ENCODE measurements at places on chromosomes 3 and 15. TPM values are rescaled to one million over a fixed set of nuclear protein-coding genes. Genes with fewer than 3 reads are reported as not detected.

GRCh38 chr3:115595611-115596275, 27.6 kb upstream of the GAP43 start:
- DNase-seq = no peak

DNA sequence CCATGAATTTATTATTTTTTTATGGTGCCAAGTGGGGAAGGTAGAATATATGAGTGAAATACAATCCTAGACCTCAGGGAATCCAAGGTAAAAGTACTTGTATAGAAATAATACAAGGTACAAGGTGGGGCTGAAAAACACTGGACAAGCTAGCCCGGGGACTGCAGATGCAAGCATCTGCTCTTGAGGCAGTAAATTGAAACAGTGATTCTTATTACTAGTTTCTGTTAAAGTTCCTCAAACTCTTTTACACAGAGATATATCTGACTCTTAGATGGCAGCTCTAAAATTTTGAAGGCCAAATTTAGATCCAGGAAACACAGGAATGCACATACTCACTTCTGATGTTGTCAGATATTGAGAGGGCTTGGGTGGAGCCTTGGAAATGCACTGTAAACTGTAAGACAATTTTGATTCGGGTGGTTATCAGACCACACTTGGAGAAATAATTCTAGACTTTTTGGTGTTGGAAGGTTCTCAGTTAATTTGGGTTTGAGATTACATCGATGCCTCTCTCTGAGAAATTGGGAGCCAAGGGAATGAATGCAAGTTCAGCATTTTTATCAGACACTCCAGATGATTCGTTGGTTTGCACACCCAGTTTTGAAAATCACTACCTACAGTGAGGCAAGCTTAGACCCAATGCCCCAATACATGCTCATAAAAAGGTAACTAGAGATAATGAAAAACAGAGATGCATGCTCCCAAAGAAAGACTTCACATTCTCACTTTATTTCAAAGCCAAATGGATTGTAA, 7.3 kb downstream of the TP63 start:
- no peak for DNase-seq

DNA sequence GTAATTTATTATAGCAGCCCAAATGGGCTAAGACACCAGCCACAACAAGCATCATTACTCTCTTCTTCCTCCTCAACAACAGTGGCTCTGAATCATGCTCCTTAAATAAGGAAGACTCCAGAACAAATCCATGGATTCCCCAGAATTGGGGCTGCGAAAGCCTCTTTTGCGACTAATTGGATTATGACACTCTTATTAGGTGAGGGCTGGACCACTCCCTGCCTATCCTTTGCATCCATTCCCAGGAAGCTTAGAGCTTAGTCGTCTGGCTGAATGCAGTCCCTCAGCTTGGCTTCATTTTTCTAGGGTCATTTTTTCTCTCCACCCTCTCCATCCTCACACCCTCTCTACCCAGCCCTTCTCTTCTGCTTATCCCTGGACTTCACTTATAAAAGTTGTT, 227.7 kb downstream of the ZNF621 start:
- DNase-seq = no peak

- DNase-seq = no peak
Measured at GRCh38 chr3:176193032-176193730, 1004.1 kb downstream of the TBL1XR1 start.

GRAMD2A gene
- total RNA-seq = not detected

- no peak for DNase-seq
Measured at GRCh38 chr3:90080988-90081387, 973.6 kb downstream of the EPHA3 start.

EFL1 gene
- total RNA-seq = 21.6 TPM

IGSF11 gene
- total RNA-seq = not detected

DNA sequence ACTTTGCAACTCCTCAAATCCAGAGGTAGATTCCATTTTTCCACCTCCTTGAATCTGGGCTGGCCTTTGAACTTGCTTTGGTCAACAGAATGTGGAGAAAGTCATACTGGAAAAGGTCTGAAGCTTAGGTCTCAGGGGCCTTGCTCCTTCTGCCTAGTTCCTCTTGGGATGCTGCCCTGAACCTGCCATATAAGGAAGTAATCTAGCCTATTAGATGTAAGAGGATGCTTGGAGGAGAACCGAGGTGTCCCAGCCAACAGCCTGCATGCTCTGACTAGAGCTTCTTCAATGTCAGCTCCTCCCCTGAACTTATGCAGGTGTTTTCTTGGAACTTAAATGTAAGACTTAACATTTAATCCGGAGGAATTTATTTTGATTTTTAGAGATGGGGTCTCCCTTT, 2.0 kb upstream of the TMED3 start:
- DNase-seq = no peak

NR2E3 gene
- not detected for total RNA-seq

MINAR1 gene
- total RNA-seq = 0.45 TPM

DNA sequence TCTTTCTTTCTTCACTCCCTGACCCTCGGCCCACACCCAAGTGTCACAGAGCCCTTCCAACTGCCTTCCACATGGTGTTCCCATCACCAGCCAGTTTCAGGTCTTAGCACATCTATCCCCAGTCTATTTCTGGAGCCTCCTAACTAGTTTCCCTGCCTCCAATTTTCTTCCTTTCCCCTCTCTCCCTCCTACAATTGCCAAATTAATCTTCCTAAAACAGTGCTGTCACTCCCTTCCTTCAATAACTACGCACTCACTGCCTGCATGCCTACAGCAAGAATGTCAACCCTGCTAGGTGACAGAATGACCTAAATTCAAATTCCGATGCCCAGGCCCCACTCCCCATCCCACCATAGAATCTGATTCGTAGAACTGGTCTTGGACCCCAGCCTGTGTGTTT, 36.1 kb upstream of the CA12 start:
- no peak for DNase-seq

CTXND1 gene
- total RNA-seq = not detected

DNA sequence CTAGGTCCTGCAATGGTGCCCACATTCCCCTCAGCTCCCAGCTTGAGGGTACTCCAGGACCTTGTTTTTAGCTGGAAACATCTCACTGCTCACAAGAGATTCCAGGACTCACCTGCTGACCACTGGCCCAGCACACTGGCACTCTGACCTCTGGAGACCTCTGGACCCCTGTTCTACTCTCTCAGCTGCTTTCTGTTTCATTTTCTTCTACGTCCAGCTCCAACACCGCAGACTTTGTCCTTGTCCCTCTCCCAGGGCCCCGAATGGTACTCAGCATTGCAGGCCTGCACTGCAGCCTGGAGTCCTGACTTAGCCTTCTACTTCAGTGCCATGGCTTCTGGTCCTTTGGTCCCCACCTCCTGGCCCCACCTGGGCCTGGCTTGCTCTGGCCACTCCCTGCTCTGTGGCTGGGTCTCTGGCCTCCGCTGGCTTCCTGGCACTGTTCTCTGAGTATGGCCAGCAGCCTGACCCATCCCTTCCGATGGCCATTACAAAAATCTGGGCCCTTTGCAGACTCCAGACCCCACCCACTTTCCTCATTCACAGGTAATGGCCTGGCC, 27.9 kb downstream of the KY start:
- DNase-seq = peak; percentile 60

DNA sequence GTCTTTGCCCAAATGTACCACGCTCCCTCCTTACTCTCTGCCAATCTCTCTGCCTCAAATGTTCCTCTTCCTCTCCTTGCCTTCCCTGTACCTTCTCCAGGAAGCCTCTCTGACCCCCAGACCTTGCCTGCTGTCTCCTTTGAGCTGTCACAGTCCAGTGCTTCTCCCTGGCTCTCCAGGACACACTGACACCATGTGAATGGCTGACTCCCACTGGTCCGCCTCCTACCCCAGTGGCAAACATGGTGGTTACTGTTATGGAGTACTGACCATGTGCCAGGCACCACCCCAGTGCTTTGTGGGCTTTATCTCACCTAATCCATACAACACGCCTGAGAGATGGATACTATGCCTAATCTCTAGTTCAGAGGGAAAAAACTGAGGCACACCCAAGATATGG, 141.9 kb downstream of the TPRA1 start:
- DNase-seq = peak; percentile 45

- no peak for DNase-seq
Measured at GRCh38 chr3:41498847-41499246, 299.5 kb downstream of the CTNNB1 start.

LAMB2 gene
- 310 TPM for total RNA-seq

DNA sequence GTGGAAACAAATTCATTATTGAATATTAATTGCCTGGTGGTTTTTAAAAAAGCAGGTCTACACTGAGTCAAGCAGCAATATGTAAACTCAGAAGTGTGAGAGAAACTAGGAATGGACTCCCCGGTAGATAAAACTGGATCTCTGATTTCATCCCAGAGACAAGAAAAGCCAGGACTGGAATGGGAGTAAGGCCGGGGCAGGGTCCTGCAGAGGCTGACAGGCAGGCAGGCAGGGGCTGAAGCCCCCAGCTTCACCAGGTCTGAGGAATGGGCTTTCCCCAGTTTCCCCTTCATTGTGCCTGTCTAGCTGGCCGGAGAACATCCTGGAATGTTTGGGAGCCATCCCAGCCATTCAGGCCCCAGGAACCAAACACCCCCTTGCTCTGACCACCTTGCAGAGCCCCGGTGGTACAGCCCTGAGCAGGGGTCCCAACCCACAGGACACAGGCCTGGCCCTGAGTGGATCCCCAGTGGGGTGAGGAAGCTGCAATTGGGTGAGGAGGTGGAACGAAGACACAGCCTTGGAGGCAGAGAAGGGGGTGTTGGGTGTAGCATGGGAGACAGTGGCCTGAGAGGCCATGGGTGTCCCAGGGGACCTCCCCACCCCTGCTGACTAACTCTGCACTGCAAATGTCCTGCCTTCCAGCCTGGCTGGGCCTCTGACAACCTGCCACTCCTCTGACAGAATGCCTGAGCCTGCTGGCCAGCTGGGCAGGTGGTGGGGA, 31.7 kb upstream of the XYLB start:
- DNase-seq = no peak

GRCh38 chr15:84725001-84725491, 9.1 kb upstream of the SEC11A start:
- no peak for DNase-seq

TUSC2 gene
- total RNA-seq = 27.4 TPM

GRCh38 chr15:56737791-56738190, 4.5 kb upstream of the ZNF280D start:
- no peak for DNase-seq

DNA sequence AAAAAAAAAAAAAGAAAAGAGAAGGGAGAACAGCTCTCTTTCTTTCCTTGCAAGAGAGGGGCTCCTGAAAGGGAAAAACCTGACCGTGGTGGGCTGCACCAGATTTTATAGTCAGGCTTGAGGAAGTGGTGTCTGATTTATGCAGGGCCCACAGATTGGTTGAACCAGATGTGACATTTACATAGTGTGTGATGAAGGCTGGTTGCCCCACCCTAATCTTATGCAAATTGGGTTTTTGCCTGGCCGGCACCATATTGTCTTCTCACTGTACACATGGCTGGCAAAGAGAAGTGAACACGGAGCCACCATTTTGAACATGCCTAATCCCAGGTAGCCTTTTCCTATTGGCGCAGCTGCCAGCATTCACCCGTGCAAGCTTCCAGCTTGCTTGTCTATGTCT, 154.4 kb downstream of the OXSM start:
- DNase-seq = no peak

GRCh38 chr15:55116636-55117035, 80.1 kb downstream of the RSL24D1 start:
- no peak for DNase-seq

DNA sequence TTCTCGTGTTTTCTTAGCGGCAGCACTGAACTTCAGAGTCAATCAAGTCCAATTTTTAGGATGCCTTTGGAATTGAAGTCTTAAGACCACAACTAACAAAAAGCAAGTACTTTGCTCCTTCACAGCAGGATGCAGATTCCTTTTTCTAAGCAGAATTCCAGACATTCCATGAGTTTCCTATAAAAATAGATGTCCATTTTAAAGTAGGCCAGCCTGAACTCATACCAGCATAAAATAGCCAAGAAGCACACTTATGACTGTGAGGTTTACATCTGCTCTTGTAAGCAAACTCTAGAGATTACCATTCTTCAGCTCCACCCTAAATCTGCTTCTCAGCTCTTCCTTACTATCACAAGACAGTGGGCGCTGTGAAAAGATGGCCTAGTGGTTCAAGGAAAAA, 85.8 kb downstream of the THBS1 start:
- DNase-seq = no peak

GRCh38 chr3:48157950-48158376, 30.3 kb downstream of the CDC25A start:
- no peak for DNase-seq

- no peak for DNase-seq
Measured at GRCh38 chr3:154584974-154585373, 155.0 kb upstream of the GPR149 start.

GRCh38 chr15:64775551-64776401, at the start of gene RBPMS2:
Gene RBPMS2 (minus strand): TSS chr15:64775589. CDS start chr15:64775319, 270 bp downstream.
- no peak for DNase-seq

- DNase-seq = no peak
Measured at GRCh38 chr15:65829130-65829764, 37.2 kb upstream of the DENND4A start.

DNA sequence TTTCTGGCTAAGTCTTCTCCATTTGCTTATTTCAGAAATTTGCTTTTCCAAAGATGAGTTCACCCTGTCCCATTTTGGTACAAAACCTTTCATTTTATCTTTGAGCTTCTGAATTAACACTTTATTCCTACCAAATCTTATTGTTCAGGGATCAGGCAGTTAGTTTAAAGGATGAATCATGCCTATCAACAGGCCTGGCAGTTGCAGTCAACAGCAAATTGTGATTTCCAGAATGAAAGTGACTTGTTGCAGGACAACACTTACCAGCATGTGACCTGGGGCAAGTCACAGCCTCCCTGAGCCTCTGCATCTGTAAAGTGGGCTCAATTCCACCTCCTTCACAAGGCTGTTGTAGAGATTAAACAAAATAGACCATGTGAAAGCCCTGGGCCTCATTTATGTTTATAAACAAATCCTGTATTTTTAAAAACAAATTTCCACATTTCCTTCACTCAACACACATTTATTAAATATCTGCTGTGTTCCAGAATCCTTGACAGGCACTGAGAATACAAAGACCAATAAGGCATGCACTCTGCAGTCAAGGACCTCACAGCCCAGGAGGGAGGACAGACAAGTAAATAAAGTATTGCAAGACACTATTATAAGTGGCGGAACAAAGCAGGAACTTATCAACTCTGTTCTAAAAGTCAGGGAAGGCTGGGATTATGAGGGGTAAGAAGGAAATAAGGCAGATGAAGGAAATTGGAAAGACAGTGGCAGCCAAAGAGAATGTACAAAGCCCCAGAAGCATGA, 359.1 kb upstream of the IL12A start:
- no peak for DNase-seq

DNA sequence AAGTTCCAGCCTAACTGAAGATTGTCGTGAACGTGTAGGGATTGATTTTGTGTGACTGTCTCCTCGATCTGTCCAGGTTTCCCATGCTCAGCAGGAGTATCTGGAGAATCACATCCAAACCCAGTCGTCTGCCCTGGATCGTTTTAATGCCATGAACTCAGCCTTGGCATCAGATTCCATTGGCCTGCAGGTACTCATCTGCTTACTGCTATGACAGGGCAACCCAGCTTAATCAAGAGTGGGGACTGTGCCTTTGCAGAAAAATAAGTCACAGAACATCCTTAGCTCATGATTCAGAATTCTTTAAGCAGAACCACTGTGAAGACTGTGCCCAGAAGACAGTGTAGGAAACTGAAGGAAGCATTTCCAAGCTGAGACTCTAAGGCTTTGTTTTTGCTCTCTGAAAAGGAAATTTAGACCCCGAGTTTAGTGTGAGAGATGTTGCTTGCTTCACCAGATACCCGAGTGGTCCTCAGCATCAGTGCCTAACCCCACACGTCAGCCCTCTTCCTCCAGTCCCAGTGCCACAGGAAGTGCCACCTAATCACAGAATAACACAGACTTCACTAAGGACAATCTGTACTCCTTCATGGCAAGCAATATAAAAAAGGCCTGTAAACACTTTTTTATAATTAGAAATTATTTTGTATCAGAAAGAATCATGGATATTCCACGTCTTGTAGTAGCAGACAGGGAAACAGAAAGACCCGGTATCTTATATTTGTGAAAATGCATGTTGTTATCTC, 34.2 kb downstream of the MYZAP start:
- DNase-seq = no peak

All from mesenteric fat pad (tissue), 1 donor.